ENCODE measurements at places on chromosomes 5 and 9.
A peak's percentile ranks its signal among the peaks of the same experiment; 100 is the strongest.

DNA sequence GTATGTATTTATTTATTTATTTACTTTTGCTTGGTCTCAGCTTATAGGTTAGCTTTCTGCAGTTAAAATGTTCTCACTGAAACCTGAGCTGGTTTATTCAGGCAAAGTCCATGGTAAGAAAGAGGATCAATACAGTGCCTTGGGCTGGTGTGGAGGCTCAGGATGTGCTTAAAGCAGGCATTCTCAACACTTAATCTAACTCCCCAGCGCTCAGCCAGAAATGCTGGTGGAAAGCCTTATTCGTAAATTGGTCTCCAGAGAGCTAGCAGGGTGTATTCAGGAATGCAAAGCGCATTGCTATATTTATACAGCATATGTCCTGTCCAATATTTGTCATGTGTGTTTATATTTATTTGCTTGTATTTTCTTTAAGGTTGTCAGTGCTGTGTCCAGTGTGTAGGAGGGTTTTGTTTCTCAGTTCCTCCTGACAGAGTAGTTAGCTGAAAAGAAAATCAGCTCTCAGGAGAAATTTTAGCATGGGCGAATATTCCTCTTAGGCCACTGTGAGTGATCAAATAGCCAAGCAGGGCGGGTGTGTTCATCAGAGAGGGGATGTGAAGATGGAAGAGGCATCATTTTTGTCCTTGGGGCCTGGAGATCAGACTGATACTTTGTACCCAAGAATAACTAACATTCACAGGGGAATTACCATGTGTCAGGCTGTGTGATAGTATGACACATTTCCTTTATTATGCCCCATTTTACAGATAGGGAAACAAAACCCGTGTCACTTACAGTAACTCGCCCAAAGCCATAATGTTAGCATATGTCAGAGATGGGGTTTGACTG lies 65.8 kb downstream of the DOCK2 start:
- DNase-seq, result peak; percentile 58

GRCh38 chr5:176611435-176611834 lies 1.5 kb upstream of the GPRIN1 start:
- peak; percentile 80 for DNase-seq

DNA sequence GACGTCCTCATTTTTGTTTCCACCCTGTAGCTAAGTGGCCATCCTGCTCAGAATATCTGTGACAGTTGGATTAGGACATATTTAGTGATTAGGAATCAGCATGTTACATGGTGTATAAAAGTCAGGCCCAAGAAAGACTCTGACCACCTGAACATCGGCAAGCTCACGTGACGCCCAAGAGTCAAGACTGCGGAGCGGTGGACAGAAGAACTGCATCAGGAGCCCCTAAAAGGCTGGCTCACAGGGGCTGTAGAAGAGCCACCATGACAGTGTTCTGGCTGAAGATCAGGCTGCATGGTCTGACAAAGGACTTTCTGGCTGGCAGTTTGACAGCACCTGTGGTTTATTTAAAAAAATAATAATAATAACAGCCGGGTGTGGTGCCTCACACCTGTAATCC lies 185.3 kb downstream of the AUH start:
- no peak for DNase-seq

- DNase-seq, result no peak
Measured at GRCh38 chr5:144166696-144167095, 3.8 kb downstream of the YIPF5 start.

GRCh38 chr5:14270209-14270702 lies 127.1 kb downstream of the TRIO start:
- peak; percentile 91 for DNase-seq

DNA sequence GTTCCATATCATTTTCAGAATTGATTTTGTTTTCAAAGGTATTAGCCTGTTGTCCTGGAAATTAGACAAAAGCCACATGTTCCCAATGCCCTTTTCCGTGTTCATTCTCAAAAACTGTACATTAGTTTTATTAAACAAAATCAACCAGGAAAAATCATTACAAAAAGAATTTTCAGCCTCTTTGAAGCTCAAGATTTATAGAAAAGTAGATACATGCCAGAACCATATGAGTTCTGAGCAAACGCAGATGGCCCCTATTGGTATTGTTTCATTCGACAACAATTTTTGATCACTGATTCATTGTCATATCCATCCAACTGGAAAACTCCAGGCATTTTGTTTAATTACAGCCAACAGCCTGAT lies 148.5 kb upstream of the GRAMD2B start:
- no peak for DNase-seq

DNA sequence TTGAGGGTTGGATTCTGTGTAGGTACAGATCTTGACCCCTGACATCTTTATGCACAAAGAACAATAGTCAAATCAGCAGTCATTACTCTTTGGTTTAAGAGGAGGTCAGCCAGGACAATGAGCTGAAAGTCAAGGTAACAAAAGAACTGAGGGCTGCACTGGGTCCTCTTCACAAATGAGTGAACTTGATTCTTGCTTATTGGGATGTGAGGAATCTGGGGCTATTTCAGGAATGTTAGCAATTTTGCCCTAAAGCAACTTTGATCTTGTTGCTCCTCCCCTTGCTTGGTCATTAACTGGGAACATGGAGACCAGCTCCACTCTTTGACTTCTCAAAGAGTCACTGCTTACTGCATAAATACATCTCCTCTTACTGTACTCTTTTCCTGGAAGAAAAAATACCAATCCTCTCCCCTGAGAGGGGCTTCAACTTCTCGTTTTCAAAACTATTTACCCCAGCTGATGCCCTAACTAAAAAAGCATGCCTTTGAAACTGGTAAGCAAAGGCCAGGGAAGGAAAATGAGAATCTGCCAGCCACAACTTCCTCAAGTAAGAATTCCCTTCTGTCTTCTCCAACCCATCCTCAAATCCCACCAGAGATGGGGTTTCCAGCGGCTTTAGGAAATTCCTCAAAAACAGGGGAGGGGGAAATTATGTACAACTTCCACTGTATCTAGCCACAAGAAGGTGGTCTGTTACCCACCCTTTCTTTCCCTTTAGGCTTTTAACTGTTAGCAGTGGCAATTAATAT lies 368.3 kb downstream of the ENC1 start:
- peak; percentile 84 for DNase-seq

GRCh38 chr9:83208065-83208850 lies 145.3 kb upstream of the RASEF start:
- DNase-seq, result peak; percentile 28

DNA sequence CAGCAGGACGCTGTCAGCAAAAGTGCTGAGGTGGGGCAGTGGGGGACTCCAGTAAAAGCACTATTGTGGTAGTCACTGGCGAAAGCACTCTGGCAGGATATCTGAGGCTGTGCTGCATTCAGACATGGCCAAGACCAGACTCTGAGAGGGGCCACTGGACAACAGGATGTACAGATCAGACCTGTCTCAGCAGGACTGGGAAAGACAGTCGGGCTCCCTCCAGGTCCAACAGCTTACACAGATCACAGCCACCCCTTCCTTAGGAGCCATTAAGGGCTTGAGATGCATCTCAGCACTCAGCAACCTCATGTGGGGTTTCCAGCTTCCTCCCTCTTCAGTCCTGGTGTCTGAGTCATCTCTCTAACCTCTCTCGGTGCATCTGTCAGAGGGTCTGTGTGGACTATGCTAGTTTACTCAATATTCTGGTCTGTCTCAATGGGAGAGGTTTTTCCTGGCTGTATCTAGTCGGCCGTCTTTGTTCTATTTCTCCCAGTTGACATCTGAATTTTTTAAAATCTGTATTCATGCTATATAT lies 154.5 kb downstream of the CWC27 start:
- DNase-seq, result peak; percentile 59

DNA sequence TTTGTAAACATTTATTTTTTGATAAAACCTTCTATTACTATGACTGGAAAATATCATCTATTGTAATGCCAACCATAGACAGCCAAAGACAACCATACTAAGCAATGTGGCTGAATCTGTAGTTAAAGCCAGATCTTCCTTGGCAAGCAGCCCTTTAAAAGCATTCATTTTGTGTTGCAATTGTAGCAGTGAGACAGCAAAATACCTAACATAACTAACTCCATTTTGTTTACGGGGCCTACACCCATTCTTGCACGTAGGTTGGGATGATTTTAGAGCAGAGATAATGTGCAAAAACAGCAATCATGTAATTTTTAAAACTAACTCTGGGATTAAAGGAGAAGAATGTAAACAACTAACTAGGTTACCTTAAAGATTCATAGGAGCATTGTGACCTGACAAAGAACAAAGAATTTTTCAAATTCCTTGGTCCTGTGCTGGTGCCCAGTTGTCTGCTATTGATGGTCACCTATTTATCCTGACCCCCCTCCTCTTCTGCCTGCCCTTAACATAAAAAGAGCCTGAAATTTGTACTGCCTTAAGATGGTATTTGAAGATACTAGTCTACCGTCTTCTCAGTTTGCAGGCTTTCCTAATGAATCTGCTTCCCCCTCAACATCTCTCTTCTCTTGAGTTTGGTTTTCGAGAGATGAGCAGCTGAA lies 10.6 kb downstream of the IFNA1 start:
- peak; percentile 19 for DNase-seq

GRCh38 chr5:57493034-57493433 lies 10.4 kb upstream of the ACTBL2 start:
- DNase-seq, result no peak

DNA sequence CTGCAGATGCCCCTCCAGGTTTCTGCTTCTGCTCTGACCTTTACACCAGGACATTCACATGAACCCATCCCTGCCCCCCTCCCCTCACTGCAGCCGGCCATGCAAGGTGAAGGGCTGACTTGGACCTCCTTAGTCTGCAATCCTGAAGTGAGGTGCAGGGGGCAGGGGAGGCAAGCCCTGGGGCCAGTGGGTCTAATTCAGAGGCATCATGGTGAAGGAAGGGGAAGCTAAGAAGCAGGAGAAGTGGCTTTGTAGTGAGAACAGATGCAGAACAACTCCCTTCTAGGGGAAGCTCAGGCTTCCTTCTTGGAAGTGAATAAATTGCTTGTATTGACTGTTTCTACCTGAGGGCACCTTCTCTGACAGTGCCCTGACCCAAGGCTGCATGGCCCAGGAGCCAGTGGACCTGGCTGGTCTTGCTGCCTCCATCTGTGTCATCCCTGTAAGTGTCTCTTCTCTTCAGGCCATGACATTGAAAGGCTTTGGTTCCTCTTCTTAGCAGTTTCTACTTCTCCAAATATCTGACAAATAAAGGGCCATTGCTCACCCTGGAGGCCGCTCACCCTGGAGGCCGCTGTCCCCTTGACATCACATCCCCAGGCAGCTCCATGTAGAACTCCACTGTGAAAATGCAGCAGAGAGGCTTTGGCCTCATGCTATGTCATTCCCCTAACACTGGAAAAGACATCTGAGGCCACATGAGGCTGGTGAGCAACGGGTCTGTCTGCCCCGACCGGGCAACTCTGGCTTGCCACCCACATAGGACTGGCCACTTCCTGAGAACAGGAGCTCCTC lies 55.3 kb downstream of the GADD45G start:
- no peak for DNase-seq

DNA sequence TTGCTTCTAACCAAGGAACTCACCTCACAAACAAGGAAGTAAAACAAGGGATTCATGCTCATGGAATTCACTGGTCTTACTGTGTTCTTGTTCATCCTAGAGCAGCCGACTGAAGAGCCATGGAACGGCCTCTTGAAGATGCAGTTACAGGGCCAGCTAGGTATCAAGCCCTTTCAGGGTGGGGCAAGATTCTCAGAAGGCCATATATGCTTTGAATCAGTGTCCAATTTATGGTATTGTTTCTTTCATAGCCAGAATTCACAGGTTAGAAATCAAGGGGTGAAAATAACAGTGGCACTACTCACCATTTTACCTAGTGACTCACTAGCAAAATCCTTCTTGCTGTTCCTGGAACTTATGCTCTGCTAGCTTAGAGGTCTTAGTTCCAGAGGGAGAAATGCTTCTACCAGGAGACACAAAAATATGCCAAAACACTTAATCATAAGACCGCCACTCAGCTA lies 159.5 kb upstream of the CDH10 start:
- DNase-seq, result peak; percentile 46

GRCh38 chr9:3040761-3041160 lies 196.9 kb upstream of the PUM3 start:
- DNase-seq, result peak; percentile 70

GRCh38 chr9:136944212-136944518 lies 373 bp downstream of the FBXW5 start:
- peak; percentile 68 for DNase-seq

- DNase-seq, result no peak
Measured at GRCh38 chr9:104798209-104798995, 34.5 kb downstream of the NIPSNAP3B start.

GRCh38 chr5:32298059-32298415 lies 14.7 kb downstream of the MTMR12 start:
- no peak for DNase-seq

DNA sequence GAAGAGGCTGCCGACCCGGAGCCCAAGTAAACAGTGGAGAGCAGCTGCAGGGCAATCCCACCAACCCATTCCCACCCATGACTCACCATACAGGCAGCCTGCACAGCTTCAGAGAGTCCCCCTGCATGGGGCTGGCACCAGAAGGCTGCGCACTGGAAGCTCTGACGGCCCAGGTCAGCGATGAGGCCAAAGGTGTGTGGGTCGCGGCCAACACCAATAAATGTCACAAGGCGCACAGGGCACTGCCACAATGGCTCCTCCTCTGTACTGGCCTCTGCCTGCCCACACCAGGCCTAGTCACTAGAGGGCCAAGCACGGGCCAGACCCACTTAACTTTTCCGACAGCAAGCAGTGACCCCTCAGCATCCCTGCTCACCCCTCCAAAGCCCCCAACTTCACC lies 3.0 kb upstream of the SRA1 start:
- DNase-seq, result no peak

- peak; percentile 24 for DNase-seq
Measured at GRCh38 chr9:36765468-36766341, 193.0 kb downstream of the MELK start.

GRCh38 chr5:28275931-28276330 lies 1237.5 kb upstream of the CDH9 start:
- DNase-seq, result peak; percentile 23

DNA sequence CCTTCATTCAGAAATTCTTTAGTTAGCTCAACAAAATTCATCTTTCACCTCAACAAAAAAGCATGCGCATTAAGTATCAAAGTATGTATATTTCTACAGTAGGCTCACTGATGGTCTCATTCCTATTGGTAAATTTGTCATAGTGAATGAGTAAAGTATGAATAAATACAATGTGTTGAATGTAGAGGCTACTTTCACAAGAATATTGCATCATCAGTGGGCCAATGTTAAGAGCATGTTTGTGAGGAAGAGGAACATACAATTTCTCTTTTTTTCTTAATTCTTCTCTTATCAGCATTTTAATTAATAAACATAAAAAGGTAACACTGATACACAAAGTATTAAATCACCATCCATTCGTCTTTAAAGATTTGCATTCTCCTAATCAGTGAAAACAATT lies 505.1 kb downstream of the CETN3 start:
- DNase-seq, result no peak

GRCh38 chr9:8489835-8490234 lies 690.3 kb upstream of the DMAC1 start:
- no peak for DNase-seq

- no peak for DNase-seq
Measured at GRCh38 chr5:61854531-61854930, 451.5 kb upstream of the KIF2A start.

GRCh38 chr5:139164020-139164419 lies 34.1 kb downstream of the SIL1 start:
- DNase-seq, result no peak

Measured in fibroblast of skin of back (primary cell).